ENCODE measurements at places on chromosomes 12 and 14. TPM values are rescaled to one million over a fixed set of nuclear protein-coding genes. Genes with fewer than 3 reads are reported as not detected.

The IL26 gene
- total RNA-seq = not detected

The CALCOCO1 gene
- 86.2 TPM for total RNA-seq

The TSPAN9 gene
- total RNA-seq = 128 TPM

The TPH2 gene
- total RNA-seq = not detected

The PTHLH gene
- not detected for total RNA-seq

The LRRC10 gene
- not detected for total RNA-seq

The EPYC gene
- not detected for total RNA-seq

The TAS2R42 gene
- not detected for total RNA-seq

The KCNMB4 gene
- total RNA-seq = 0.60 TPM

The HAL gene
- 0.17 TPM for total RNA-seq

The KRT78 gene
- not detected for total RNA-seq

The BCL11B gene
- under 0.01 TPM for total RNA-seq

The LTB4R2 gene
- total RNA-seq = 3.1 TPM

The ADAM21 gene
- under 0.01 TPM for total RNA-seq

The IKZF4 gene
- total RNA-seq = 0.22 TPM

The SPRYD3 gene
- 13.8 TPM for total RNA-seq

The CCT2 gene
- 156 TPM for total RNA-seq

The RNASE7 gene
- not detected for total RNA-seq

The PTPRO gene
- total RNA-seq = not detected

The SCNN1A gene
- total RNA-seq = 0.43 TPM

The PGF gene
- 8.6 TPM for total RNA-seq

The ASPG gene
- not detected for total RNA-seq

The DACT1 gene
- 0.26 TPM for total RNA-seq

The TXNRD1 gene
- total RNA-seq = 498 TPM

The DHH gene
- total RNA-seq = 0.26 TPM

The GALNT16 gene
- not detected for total RNA-seq

The TAS2R9 gene
- 0.11 TPM for total RNA-seq

The ACYP1 gene
- total RNA-seq = 3.3 TPM

The CELA1 gene
- total RNA-seq = not detected

The FGF23 gene
- total RNA-seq = not detected

The SAMD15 gene
- total RNA-seq = 0.33 TPM

The SELPLG gene
- 0.11 TPM for total RNA-seq

The KDM2B gene
- 23.2 TPM for total RNA-seq

The LRIG3 gene
- 28.6 TPM for total RNA-seq

The METTL1 gene
- total RNA-seq = 2.0 TPM

The B4GALNT1 gene
- under 0.01 TPM for total RNA-seq

The DIO2 gene
- total RNA-seq = 0.09 TPM

The PRR4 gene
- 0.17 TPM for total RNA-seq

The SLC6A15 gene
- total RNA-seq = 1.0 TPM

The RNASE1 gene
- total RNA-seq = 0.98 TPM

The NGB gene
- total RNA-seq = not detected

All from dermis lymphatic vessel endothelial cell (primary cell).